ENCODE measurements at places on chromosomes 2 and 18.

- no peak for DNase-seq
These were observed 226.3 kb upstream of the SP5 start for GRCh38 chr2:170488807-170489206.

DNA sequence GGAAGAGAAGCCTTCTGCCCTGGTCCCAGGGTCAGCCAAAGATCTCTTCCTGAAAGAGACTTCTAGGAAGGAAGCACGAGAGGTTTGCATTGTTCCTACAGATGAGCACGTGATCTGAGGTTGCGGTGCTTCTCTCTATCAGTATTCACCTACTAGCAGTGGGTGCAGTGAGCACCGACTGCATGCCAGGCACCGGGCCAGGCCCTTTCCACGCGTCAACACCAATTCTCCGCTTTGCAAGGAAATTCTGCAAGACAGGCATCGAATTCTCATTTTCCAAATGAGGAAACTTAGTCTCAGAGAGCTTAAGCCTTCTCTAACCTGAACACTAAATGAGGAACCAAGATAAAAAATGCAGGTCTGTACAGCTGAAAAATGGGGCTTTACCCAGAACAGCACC is 151.5 kb upstream of the MYCN start:
- DNase-seq = no peak

GRCh38 chr2:202963712-202964111 is 51.0 kb upstream of the NBEAL1 start:
- no peak for DNase-seq

DNA sequence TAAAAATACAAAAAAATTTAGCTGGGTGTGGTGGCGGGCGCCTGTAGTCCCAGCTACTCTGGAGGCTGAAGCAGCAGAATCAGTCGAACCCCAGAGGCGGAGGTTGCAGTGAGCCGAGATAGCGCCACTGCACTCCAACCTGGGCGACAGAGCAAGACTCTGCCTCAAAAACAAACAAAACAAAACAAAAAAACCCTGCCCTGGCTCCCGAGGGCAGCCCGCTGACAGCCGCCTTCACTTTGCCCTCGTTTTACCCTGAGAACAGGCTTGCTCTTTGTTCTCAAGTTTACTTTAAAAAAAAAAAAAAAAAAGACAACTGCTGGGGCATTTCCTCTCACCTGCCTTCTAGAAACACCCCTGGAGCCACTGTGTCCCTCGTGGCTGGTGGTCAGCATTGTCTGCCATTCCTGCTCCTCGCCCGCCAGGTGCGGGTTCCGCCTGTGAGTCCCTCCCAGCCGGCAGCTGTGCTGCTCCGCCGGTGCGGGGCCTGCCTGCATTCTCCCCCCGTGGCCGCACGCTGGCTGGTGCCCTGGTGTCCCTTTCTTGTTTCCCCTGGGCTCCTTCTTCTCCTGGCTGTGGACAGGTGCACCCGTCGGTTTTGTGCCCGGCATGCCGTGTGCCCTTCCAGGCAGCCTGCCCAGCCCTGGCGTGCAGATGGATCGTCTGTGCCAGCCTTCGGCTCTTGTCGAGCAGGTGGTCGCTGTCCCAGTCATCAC is 105.7 kb downstream of the USP40 start:
- no peak for DNase-seq

DNA sequence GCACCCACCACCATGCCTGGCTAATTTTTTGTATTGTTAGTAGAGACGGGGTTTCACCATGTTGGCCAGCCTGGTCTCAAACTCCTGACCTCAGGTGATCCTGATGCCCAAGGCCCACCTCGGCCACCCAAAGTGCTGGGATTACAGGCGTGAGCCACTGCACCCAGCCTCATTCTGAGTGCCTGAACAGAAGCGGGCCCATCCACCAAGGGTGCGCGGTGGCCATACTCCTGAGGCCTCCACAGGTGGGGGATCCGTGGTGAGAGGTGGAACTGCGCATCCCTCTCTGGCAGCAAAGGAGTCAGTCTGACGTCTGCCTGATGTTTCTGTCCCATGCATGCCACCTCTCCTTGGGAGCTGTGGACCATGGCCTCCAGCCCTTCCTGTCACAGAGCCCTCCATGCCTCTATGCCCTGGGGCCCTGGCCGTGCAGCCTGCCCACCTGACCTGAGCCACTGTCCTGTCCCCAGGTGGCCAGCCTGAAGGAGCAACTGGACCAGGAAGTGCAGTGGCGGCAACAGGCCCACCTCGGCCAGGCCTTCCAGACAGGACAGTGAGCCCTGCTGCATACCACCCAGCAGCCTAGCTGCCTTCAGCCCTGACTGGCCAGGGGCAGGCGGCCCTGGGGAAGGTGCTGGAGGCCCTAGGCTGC is 7.6 kb upstream of the SNED1 start:
- no peak for DNase-seq

DNA sequence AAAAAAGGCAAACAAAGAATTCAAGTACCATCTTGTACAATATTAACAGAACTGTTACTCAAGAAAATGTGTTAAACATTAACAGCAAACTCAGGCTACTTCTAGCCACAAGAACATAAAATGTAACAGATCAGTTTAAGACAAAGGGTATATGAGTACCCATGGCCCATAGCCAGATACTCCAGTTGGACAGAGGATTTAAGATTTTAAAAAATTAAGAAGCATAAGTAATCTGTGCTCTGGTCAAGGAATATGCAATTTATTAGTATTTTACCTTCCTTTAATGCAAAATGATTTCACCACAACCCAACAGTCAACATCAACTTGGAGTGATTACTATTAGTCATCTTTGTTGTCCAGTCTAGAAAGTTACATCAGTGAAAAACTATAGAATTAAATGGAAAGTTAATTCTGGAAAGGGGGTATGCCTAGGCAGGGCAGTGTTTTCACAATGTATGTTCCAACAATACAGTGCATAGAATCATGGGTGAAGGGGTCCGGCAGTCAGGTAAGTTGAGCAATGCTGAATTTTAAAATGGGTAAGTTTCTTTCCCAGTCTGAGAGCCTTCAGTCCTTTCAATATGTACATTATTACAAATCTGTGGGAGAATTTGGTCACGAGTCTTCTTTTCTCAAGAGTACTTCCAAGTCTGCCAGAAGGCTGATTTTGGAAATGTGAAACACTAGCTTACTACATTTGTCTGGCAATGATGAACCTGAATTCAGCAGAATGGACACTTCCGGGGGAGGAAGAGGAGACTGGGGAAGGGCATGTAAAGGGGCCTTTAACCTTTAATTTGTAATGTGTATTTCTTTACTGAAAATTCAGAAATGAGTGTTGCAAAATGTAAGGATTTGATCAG is 34.5 kb downstream of the SFT2D3 start:
- DNase-seq = no peak

GRCh38 chr2:241386519-241386918 is 30.4 kb downstream of the FARP2 start:
- DNase-seq = no peak

DNA sequence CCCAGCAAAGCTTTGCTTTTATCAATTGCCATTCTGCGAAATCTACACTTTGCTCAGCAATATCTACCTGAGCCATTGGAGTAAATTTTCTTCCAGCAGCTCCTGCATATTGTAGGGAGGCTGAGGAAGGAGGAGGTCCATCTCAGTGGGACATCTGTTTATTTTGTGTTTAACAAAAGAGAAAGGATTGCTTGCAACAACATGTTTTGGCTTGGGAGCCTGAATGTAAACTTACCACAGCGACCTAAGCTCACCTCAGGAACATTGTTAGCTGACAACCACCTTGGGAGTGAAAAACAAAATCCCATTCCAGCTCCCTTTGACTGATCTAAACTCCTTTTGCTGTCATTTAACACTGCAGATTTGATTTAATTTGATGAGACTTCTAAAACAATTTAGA is 356.1 kb downstream of the SS18 start:
- DNase-seq = no peak

DNA sequence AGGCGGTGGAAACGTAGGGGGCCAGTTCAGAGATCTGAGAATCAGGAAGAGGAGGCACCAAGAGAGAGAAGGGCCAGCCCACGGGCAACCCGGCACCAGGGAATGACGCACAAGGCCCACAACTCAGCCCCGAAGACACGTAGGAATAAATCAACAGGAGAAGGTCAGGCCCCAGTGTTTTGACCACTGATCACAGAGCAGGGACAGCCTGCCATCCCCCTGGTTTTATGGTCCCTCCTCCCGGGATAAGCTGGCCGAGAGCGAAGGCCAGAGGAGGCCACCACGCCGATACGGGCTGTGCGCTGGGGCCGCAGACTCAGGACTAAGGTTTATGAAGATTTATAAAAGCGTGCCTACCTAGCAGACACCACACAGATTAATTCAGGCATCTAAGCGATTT is 341.4 kb downstream of the ZNF516 start:
- DNase-seq = no peak

- peak; percentile 24 for DNase-seq
These were observed 118.2 kb downstream of the PAX3 start for GRCh38 chr2:222180619-222181018.

DNA sequence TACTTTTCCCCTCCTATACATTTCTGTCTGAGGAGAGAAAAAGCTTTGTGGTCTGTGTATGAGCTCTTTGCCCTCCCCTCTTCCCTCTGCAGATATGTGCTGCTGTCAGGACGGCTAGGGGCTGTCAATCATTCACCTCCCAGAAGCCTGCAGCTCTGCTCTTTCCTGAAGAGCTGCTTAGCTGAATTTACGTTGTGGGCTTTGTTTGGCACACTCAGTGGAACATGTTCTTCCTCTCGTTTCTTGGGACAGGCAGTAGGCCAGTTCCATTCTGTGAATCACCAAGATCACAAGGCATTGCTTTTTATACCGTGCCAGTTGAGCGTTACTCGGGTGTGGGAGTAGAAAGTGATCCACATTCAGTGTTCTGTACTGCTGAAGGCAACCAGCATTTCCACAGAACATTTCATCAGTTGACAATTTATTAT is 136.7 kb downstream of the LAMA3 start:
- DNase-seq = peak; percentile 52

- peak; percentile 83 for DNase-seq
These were observed 1.5 kb upstream of the EPHA4 start for GRCh38 chr2:221573430-221574230.

GRCh38 chr2:72895759-72896281 is 8.6 kb downstream of the SPR start:
- peak; percentile 67 for DNase-seq

DNA sequence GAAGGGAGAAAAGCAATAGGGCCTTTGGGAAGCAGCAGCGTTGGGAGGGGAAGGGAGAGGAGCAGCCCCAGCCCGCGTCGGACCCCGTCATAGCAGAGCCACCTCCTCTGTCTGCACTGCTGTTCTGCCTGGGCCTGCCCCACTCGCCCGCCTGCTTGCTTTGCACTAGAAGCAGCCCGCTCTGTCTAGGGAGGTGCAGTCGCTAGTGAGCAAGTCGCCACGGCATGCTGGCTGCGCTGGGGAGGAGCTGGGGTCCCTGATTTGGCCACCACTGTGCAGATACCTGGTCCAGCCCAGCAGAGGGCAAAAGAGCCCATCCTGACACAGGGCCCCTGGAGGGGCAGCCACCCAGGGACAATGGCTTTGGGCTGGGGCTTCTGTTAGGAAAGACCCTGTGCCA is 8.0 kb upstream of the TMEM214 start:
- no peak for DNase-seq

DNA sequence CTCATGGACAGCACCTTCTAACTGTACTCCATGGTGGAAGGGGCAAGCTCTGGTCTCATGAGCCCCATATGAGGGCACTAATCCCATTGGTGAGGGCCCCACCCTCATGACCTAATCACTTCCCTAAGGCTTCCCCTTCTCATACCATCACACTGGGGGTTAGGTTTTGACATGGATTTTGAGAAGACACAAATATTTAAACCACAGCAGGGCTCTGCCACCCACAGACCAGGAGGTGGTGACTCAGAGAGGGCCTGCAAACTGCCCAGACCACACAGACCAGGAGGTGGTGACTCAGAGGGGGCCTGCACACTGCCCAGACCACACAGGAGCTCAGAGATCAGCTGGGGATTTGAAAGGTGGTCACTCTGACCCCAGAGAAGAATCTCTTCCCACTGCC is 222.0 kb downstream of the KLHL29 start:
- DNase-seq = peak; percentile 71

- peak; percentile 6 for DNase-seq
These were observed 40.5 kb downstream of the UPP2 start for GRCh38 chr2:158142165-158142564.

DNA sequence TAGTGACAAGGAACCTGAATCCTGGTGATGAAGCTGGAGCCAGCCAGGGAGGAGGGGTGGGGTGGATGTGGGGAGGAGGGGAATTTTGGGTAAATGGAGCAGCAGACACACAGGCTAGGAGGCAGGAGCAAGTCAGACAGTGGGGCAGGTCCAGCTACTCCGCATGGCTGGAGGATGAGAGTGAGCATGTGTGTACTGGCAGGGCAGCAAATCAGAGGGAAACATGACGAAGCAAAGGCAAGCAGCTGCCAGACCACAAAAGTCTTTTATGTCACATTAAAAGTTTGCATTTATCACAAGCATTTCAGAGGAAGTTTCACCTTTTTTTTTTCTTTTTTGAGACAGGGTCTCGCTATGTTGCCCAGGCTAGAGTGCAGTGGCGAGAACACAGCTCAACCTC is 11.9 kb upstream of the KIDINS220 start:
- DNase-seq = peak; percentile 77

GRCh38 chr18:13003466-13003896 is 12.3 kb downstream of the CEP192 start:
- peak; percentile 74 for DNase-seq

DNA sequence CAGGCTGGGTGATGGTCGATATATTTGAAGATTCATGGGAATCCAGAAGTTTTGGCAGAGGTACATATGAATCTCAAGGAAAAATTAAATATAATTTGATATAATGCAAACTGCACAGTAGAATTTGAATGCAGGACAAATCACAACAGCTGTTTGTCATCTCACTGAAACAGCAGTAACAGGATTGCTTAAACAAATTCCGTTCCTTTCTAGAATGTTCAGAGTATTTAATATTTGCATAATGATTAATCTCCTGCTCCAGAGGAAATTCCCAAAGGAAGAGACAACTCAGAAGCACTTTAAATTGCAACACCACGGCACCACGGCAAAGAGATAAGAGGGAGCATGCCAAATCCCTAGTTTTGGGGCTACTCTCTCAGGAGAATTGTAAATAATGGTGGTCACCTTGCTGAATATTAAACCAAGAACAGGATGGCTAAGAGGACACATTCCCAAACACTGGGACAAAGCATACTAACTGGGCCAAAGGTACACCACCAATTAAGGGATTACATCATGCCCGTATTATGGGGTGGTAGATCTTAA is 67.8 kb upstream of the MAP4K3 start:
- peak; percentile 87 for DNase-seq

GRCh38 chr2:65687614-65688013 is 255.2 kb upstream of the SPRED2 start:
- no peak for DNase-seq

DNA sequence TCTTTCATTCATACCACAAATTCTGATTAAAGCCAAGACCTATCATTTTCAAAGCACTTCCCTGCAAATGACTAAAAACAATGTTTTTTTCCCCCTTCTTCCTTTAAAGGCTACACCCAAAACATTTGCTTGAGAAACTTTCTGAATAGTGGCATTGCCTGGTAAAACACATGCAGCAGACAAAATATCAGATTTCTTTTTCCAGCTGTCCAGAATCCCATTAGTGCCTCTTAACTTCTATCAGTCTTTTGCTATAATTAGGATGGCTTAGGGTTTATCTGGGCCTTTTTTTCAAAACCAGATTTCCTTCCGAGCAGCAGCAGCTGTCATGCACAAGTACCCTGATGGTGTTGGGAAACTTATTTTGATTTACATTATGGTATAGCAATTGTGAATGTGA is 50.6 kb downstream of the ALPK2 start:
- DNase-seq = peak; percentile 48

Data from fibroblast of skin of right biceps (primary cell).